ENCODE measurements at places on chromosomes 16 and 17.

DNA sequence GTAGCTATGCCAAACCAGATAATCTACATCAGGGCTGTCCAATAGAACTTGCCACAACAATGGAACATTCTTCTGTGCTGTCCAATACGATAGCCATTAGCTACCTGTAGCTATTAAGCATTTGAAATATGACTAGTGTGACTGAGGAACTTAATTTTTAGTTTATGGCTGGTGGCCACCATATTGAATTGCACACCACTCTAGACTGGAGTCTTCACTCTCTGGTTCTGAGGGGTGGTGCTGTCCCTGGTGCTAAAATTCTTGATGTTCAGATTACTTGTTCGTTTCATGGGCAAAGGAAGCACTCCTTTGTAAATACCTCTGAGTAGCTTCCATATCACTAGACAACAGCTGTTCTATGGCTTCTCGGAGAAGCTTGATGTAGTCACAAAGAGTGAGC, 296.6 kb downstream of the NPIPA8 start:
- DNase-seq = no peak

DNA sequence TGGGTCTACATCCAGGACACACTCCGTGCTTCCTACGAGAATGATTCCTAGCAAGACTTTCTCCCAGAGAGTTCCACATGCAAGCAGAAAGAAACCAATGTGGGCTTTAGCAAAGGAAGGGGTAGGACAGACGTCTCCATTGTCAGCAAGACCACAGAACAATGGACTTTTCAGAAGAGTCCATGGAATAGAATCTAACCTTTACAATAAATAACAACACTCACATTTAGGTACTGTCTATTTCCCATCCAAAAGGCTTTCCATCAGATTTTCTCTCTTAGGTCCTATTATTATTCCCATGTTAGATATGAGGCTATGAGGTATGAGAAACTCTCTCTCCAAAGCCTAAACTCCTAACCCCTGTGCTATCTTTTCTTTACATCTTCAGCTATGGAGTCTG, 360.9 kb downstream of the GRIN2A start:
- DNase-seq = no peak

GRCh38 chr16:15822957-15823356, 33.9 kb downstream of the MYH11 start:
- DNase-seq = no peak

DNA sequence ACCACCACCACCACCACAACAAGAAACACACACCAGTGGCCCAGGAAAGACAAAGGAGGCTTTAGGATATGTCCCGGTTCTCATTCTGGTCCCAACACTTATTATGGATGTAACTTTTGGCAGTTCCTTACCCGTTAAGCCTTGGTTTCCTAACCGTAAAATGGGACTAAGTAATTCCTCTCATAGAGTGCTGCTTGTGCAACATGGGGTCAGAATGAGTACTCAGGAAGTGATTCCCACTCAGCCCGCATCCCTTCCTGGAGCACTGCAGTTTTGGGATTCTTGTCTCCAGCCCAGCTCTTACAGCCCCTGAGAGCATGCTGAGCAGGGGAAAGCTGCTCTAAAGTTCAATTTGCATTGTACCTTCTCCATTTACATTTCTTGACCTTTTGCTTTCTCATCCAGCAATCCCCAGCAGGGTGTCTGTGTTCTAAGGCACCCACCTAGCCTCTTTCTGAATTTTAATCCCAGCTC, 262.6 kb downstream of the PRKCA start:
- no peak for DNase-seq

GRCh38 chr17:38960402-38960801, 6.8 kb downstream of the FBXO47 start:
- no peak for DNase-seq

- DNase-seq = no peak
These were observed 36.2 kb downstream of the SREBF1 start for GRCh38 chr17:17800504-17801021.
